HCT116 (cell line): ENCODE measurements at places on chromosomes 12 and 14.

DNA sequence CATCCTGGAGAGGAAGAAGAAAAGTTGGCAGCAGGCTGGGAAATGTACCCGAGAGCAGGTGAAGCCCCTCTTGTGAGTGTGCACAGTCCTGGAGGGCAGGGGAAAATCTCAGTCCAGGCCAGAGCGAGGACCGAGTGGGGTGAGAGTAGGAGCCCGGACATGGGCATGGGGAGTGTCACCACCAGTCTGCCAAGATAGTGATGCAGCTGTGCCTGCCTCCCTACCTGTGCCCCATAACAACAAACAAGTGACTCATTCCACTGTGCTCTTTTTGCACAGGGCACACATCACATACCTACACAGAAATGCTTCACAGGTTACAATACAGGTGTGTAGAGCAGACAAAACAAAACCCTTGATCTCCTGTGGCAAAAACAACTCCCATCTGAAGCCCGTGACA, 205.9 kb upstream of the PELI2 start:
- DNase-seq, result no peak

DNA sequence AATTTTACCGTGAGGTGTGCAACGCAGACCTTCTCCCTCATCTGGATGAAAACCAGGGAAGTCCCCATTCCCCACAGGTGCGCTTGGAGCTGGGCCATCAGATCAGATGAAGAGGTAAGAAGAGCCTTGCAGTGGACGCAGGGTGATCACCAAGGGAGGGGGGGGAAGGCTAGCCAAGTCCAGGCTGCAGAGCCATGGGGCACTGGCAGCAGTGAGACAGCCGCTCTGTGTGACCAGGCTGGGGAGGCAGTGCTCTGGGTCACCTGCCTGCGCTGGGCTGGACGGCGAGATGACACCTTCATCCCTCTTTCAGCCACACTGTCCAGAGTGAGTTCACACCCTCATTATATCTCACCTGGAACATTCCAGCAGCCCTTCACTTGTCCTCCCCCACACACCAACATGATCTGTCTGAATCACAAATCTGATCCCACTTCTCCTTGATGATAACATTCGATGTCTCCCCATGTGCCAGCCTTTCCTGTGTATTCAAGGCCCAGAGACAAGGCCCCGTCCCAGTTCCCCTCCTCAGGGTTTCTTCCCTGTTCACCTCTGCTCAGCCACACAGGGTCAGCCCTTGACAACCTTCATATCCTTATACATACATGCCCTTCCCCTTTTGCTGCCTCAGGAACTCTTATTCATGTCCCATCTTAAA, 65.9 kb upstream of the VASH1 start:
- DNase-seq, result no peak

GRCh38 chr12:7495136-7495535, 8.4 kb downstream of the CD163 start:
- no peak for DNase-seq

GRCh38 chr12:107801150-107801549, 26.6 kb downstream of the ASCL4 start:
- DNase-seq, result no peak

GRCh38 chr14:88505621-88506020, 49.2 kb downstream of the PTPN21 start:
- no peak for DNase-seq

DNA sequence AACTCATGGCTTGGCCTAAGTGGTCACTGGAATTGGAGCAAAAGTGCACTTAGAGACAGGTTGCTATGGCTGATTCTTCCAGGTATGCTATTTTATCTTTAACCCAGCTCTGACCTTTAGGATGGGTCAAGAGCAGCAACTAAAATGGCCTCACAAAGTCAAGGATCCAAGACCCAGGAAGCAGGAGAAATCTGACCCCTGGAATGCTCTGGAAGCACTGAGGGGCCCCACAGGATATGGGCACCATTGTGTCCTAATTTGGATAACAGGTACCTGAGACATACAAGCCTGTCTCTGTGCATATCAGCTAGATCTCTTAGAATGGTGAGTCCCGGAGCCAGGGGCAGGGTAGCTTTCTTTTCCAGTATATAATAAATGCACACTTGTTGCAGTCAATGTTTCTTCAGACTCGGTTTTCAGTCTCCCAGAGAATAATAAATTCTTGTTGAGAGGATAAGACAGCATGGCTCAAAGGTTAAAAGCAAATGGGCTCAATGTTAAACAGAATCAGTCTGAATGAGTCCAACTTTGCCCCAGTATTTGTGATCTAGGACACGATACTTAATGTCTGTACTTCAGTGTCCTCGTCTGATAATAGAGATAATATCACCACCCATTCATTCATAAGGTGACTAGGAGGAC, 29.3 kb upstream of the TMCC3 start:
- no peak for DNase-seq

- DNase-seq, result no peak
These were observed 23.1 kb downstream of the AEBP2 start for GRCh38 chr12:19462406-19462805.

DNA sequence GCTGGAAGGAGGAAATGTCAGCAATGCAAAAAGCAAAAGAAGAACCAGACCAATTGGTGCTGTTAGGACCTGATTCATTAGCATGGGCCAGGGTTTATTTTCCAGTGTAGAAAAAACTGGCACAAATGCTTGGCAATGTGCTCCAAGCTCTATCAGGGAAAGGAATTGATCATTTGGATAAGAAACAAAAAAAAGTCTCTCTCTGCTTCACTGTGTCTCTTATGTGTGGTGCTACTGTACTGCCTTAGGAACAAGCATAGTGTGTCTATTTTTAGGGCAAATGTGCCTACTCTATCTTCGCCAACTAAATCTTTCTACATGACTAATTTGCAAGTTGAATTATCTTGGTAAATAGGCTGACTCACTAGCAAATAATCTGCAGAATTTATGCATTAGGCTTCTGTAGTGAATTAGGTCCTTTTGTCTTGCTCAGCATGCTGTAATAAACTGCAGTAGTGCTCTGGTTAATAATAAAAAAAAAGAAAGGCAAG, 236.7 kb downstream of the MDGA2 start:
- no peak for DNase-seq

DNA sequence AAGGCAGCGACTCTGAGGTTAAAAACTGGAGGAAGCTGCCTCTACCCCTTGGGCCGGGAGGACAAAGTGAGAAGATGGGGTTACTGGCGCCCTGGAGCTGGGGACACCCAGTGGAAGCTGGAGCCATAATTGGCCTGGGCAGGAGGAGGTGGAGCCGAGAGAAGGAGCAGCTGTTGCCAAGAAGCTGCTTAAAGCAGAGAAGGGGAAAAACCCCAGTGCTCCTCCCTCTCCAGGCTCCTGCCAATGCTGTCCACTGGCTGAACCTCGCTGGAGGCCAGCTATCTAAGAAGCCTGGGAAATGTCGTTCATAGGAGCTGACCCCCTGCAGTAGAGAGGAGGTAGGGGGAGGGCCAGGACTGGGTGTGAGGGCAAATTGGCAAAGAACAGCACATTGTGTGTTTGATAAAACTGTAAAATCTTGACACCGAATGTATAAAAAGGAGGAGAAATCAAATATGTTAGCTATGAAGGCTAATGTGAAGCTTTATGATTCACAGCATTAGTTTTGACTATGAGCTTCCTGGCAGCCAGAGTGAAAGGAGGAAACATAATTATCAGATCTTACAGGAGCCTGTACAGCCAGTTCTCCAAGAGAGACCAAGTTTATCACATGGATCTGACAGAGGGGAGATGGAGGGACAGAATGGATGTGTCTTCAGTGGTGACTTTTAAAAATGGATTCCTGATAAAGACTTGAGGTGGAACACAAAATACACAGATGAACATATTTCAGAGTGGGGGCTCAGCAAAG, 9.5 kb downstream of the HHIPL1 start:
- DNase-seq, result no peak

DNA sequence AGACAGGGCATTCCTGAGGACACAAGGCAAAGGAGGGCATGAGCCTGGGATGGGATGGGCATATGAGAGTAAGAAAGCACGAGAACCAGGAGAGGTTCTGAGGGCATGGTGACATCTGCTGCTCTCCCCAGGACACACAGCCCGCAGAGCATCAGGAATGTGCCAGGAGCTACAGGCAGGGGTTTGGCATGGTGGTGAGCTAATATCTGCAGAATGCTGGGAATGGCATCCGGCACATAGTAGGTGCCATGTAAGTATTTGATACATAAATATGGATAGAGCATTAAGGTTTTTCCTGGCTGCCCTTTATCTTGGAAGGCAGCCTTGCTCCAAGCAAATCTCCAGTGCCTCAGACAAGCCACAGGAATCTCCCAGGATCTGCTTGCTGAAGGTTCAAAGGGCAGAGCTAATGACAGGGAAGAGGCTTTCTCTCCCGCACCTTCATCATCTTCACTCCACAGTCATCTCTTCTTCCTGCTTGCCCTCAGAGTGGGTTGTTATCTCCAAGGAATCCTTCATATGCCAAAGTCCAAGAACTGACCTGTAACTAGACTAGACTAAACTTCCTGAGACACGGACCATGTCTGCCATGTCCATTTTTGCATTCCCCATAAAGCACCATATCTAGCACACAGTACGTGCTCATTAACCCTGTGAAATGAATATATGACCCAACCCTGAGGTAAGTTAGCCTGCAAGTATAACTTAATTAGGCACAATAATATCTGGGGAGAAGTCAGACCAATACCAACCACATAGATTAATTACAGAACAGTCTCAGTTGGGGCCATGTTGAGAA, 62.0 kb upstream of the SCN8A start:
- DNase-seq, result no peak

DNA sequence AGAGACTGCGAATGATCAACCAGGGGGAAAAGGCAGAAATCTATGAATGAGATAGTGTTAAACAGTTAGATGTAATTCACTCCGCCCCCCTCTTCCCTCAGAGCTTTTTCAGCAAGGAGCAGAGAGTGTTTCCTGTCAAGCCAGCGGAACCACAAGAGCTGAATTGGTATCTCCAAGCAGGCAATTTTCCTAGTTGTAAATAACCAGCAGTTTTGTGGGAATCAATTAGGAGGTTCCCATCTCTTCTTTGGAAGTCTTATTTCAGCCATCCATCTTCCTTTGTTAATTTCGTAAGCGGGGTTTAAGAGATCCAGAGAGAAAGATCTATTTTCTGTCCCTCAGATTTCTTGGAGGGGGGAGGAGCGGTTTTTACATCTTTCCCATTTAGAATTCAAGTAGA, 178.0 kb downstream of the FOXN3 start:
- no peak for DNase-seq

DNA sequence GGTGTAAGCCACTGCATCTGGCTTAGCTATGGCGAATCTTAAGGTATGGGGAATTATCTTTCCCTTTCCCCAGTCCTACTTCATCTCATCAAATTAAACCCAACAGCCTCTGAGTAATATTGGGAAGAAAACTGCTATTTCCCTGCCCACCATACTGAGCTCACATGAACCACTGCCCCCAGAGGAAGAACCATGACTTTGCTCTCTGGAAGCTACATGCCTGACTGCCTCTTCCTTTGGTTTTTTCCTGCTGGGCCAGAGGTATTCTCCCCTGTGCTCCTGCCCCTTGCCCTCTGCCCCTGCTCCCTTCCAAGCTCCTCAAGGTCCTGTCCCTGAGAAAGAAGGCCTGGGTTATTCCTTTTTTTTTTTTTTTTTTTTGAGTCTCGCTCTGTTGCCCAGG, 15.2 kb downstream of the RILPL2 start:
- DNase-seq, result no peak

DNA sequence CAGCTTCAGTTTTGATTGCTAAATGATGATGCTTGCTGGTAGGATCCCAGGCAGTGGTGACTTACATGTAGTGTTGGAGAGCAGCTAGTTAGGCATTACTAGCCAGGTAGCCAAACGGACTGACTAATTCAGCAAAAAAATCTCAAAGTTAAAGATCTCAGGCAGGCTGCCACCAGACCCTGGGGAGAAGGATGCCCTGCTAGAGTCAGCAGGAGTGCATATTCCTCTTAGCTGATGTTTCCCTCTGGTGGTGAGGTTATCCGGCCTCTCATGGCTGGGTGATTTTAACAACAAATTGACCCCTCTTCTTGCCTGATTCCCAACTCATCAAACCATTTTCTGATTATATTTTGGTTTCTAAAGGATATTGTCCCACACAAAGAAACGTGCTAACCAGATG, 2.8 kb downstream of the EFS start:
- DNase-seq, result no peak

GRCh38 chr12:69789351-69789750, 35.7 kb upstream of the MYRFL start:
- no peak for DNase-seq

DNA sequence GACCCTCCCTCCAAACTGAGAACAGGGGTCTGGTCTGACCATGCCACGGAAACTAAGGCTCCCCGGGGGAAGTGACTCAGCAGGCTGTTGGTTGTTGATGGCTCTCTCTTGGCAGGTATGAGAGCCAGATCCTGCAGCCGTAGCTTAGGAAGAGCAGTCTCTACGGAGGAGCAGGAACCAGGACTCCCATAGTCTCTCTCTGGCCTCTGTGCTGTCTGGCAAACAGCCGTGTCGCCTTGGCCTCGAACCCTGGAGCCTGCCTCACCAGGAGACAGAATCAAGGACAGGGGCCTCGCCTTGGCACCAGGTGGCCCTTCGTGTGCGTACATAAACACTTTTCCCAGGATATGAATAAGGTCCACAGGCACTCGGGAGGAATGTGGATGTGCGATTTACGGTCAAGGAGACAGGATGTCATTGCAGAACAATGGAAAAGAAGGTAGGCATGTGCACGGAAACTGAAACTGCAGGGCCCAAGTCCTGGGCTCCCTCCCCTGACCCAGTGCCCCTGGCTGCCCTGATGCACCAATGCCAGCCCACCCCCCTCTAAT, 7.9 kb downstream of the VWF start:
- DNase-seq, result no peak

GRCh38 chr12:14696265-14696741, at the start of gene GUCY2C:
TSS of gene GUCY2C (minus strand) at chr12:14696599. CDS start at chr12:14696448, 151 bp downstream.
- no peak for DNase-seq

GRCh38 chr14:44963044-44963528, 1.1 kb downstream of the TOGARAM1 start:
- DNase-seq, result no peak

DNA sequence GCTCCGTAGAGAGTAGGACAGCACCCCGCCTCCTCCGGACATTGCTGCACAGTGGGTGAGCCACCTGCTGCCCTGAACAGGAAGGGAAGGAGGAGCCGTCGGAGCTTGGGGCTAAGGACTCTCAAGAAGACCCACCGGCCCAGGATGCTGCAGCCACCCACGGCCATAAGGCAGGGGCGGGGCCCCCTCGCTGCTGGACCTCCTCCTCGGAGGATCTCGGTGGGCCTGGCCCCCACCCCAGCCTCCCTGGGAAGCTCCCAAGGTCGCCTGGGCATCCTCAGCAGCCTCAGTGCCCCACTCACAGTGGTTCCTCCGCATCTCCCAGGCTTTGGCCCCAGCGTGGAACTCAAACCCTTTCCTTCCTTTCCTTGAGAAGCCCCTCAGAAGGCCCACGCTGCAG, 68.6 kb upstream of the DIO3 start:
- no peak for DNase-seq

DNA sequence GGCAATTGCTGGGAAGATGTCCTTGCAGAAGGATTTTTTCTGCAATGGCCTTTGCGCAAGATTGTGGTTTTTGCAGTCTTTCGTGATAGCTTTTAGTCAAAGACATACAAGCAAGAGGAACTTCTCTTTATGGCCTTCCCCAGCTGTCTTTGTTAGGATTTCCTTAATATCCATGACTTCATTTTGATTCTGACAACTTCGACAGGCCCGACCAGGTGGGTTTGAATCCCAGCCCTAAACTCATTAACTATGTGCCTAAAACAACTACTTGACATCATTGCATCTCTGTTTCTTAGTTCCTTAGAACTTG, 13.3 kb upstream of the VRK1 start:
- DNase-seq, result no peak

- DNase-seq, result no peak
These were observed 316.0 kb upstream of the NOVA1 start for GRCh38 chr14:26913786-26914185.
